T-helper 22 cell (primary cell): ENCODE measurements at places on chromosomes 16 and 17.
A peak's percentile ranks its signal among the peaks of the same experiment; 100 is the strongest.

DNA sequence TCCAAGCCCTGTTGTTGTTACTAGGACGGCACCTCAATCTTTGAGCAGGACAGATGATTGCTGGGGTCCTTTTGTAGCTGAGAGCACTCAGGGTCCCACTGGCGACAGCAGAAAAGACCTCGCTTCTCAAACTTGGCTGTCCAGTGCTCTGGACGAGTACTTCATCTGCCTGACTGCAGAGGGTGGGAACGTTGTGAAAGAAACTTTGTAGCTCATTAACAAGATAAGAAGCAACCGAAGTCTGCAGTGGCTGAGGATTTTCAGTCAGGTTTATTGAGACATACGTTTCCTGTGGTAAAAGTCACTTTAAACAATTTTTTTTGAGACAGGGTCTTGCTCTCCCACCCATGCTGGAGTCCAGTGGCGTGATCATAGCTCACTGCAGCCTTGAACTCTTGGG is 191.7 kb downstream of the PRKCB start:
- DNase-seq: no peak

- peak; percentile 91 for DNase-seq
Observed at GRCh38 chr17:82518826-82519810, at the start of gene FOXK2. TSS of gene FOXK2 (plus strand) at chr17:82519732. CDS start at chr17:82519889, 157 bp downstream.

DNA sequence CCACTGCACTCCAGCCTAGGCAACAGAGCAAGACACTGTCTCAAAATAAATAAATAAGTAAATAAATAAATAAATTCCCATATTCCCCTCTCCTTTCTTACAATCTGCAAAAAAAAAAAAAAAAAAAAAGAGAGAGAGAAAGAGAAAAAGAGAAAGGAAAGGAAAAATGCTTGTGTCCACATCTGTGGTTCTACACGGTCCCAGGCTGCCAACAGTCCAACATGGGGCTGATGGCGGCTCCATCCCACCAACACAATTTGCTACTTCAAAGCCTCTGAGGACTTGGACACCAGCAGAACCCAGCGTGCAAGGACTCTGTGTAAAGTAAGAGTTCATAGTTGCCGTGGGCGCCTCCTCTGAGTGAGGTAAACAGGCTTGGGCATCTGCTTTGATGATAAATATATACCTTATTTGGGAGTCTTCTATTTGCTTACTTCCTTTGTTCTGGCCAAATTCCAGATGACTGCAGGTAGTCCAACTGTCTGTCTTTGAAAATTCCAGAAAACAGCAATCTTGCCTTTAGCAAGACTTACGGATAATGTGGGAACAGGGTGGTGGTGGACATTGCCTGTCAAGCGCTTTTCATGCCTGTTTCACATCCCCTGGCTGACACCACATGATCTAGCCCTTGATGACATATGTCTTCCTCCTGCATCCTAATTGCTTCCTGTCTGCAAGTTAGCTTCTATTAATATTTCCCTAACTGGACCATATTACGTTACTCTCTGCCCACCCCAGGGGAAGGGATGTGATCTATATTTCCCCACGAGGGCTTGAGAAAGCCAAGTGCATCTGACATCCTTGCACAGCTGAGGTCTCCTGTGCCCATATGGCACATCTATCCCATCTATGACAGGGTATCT is 10.1 kb downstream of the LITAF start:
- no peak for DNase-seq

- no peak for DNase-seq
Observed at GRCh38 chr17:55430541-55431288, 9.1 kb upstream of the MMD start.

DNA sequence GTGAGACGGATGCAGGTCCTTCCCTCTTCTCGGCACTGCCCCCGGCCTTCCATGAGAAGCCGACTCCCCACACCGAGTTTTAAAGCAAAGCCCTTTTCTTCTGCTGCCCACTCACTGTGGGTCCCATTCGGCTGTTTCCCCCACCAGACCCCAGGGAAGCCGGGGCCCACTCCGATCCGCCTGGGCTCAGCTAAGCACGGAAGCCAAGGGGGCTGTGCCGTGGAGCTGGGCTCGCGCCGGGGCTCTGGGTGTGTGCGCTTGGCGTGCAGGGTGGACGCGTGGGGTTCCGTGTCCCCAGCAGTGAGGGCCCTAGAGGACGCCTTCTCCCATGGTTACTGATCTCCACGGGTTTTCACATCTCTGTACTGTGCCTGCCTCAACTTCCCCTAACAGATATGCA is 68.5 kb downstream of the KLHDC4 start:
- DNase-seq: no peak

GRCh38 chr16:22675745-22676540 is 138.0 kb upstream of the HS3ST2 start:
- DNase-seq: no peak
